ENCODE measurements at places on chromosomes 1 and 21.

GRCh38 chr1:26352338-26352679 is 1.6 kb downstream of the CRYBG2 start:
- DNase-seq, result no peak

GRCh38 chr1:85258536-85259117 is 835 bp downstream of the C1orf52 start:
- peak; percentile 24 for DNase-seq

GRCh38 chr21:33301632-33302002 is 23.2 kb upstream of the IFNAR1 start:
- no peak for DNase-seq

DNA sequence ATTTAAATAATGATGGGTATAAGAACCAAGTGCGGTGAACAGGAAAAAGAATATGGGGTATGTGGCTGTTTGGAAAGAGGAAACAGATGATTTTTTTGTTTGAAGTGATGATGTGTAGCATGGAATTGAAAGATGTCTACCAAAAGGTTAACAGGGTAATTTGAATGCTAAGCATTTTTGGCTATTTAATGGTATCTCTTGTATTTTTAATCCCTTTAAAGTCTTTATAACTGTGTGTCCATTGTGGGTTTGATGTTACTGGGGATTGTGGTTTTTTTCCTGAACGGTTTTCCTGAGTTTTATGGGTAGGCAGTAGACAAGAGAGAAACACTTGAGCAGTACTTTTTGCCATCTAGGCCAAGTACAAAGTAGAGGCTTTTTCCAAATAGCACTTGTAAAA is 63.2 kb downstream of the PRDM2 start:
- DNase-seq, result no peak

- peak; percentile 48 for DNase-seq
Observed at GRCh38 chr1:36160949-36161485, 5.1 kb downstream of the MAP7D1 start.

DNA sequence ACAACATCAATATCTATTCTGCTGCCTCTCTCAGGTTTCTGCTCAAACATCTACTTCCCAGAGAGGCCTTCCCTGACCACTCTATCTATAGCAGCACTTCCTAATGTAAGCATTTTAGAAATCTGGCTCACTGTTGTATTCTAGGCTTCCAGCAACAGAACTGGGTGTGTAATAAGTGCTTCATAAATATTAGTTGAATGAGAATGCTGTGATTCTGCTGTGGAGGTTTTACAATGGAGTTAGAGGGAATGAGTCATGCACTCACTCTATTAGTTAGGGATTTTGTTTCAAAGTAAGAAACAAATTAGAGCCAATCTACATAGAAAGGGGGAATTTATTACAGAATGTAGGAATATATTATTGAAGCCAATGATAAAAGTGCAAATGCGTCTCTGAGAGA is 38.6 kb upstream of the SLC35F3 start:
- DNase-seq, result no peak

- DNase-seq, result no peak
Observed at GRCh38 chr1:237205400-237206064, 163.5 kb downstream of the RYR2 start.

DNA sequence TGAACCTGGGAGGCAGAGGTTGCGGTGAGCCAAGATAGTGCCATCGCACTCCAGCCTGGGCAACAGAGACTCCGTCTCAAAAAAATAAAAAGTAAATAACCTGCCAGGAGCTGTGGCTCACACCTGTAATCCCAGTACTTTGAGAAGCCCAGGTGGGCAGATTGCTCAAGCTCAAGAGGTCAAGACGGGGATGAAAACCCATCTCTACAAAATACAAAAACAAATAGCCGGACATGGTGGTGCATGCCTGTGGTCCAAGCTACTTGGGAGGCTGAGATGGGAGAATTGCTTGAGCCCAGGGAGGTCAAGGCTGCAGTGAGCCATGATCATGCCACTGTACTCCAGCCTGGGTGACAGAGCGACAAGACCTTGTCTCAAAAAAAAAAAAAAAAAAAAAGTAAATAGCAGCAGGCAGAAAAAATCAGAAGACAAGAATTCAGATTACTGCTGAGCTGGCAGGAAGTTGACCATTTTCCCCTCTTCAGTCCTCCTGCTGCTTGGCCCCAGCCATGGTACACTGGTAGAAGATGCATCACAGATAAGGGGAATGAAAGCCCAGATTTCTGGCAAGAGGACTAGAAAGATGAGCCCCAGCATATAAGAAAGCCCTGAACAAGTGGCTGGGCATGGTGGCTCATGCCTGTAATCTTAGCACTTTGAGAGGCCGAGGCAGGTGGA is 97.6 kb downstream of the TOMM20 start:
- no peak for DNase-seq

DNA sequence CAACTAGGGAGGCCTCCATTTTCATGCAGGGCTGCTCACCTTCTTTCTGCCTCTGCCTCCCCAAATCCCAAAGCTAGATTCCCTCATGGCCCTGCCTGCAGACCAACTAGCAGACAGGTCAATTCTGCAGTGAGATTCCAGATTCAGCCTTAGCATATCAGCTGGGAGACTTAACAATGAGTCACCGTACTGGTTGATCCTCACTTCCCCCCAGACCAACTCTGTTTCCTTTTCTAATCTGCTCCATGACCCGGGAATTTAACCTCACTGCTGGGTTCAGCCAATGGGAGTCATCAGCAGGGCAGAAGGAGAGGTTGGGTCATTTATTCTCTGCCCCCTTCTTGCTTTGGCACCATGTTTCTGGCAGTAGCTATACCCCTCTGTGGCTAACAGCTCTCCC is 140.6 kb upstream of the GRIK3 start:
- no peak for DNase-seq

- DNase-seq, result peak; percentile 28
Observed at GRCh38 chr1:77687519-77687906, 5.1 kb upstream of the ZZZ3 start.

GRCh38 chr1:152932170-152932811 is 14.7 kb upstream of the SPRR5 start:
- no peak for DNase-seq

DNA sequence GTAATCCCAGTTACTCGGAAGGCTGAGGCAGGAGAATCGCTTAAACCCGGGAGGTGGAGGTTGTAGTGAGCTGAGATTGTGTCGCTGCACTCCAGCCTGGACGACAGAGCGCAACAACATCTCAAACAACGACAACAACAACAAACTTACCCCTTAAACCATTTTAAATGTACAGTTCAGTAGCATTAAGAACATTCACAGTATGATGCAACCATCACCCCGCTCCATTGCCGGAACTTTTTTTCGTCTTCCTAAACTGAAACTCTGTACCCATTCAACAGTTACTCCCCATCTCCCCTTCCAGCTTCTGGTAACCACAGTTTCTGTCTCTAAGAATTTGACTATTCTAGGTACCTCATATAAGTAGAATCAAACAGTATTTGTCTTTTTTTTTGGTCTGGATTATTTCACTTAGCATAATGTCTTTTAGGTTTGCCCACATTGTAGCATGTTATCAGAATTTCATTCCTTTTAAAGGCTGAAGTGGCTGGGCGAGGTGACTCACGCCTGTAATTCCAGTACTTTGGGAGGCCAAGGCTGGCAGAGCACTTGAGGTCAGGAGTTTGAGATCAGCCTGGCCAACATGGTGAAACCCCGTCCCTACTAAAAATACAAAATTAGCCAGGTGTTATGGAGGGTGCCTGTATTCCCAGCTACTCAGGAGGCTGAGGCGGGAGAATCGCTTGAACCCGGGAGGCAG is 19.6 kb downstream of the CA6 start:
- no peak for DNase-seq

DNA sequence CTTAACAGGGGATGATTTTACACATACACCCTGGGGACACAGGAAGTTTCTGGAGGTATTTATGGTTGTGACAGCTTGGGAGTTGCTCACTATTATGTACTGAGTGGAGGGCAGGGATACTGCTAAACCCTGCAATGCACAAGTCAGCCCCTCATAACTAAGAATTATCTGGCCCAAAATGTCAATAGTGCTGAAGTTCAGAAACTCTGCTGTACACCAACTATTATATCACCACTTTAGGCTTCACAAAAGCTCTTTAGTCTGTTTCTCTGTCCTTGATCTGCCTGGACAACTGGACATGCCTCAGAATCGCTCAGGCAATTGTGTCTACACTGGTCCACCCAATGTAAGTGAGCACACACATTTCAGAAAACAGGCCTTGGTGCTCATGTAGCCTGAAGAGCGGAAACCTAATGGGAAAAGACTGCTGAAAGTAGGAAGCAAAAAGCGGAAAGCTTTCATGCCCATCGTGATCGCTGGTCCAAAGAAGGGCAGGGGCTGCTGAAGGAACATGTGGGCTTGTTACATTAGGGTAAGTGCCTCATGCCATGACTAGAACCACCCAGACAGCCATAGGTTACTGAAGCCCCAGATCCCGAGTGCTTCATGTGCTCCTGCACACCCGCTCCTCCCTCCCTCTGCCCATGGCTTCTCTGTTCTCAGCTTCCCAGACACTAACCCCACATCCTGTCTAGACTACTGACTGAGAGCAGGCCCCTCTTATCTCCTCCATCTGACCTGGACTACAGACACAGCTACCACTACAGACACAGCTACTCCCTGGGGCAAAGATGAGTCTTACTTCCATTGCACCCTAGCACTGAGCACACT is 73.5 kb downstream of the LRIG2 start:
- peak; percentile 55 for DNase-seq

DNA sequence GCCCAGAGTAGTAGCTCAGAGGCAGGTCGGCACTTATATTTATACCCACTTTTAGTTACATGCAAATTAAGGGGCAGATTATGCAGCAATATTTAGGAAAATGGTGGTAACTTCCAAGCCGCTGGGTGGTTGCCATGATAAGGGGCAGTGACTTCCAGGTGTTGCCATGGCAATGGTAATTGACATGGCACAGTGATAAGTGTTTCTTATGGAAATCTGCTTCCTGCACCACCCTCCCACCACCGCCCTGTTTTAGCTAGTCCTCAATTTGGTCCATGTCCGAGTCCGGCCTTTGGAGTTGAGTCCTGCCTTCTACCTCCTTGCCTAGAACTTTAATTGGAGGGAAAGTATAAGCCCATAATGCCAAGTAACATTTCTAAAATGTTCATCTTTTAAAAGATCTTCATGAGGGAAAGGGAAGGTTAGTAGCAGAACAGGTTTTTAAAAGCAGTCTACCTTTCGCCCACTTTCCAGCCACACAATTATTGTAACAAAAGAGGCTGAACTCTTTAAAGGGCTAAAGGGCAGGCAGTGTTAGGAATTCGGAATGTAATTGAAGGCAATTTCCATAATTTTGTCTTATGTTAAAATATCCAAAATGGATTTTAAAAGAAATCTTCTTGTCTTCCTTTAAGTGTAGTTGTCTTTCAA is 21.7 kb downstream of the ZBTB8B start:
- no peak for DNase-seq

DNA sequence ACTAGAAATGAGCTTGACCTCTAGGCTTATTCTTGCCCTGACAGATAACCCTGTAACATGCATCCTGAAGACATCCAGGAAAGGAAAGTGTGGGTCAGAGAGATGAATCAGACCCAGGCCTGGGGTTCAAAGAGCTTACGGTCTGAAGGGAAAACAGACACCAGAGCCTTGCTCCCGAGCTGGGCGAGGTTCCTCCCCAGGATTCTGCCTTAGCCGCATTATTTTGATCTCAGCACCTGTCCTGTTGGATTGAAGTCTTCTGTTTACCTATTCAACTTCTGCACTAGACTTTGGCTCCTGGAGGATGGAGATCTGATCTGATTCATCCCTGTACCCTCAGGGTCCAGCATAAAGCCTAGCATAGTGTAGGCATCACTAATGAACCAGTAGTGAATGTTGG is 1.9 kb downstream of the CYP4B1 start:
- no peak for DNase-seq

GRCh38 chr1:46605232-46605631 is 1.2 kb upstream of the MKNK1 start:
- DNase-seq, result no peak

DNA sequence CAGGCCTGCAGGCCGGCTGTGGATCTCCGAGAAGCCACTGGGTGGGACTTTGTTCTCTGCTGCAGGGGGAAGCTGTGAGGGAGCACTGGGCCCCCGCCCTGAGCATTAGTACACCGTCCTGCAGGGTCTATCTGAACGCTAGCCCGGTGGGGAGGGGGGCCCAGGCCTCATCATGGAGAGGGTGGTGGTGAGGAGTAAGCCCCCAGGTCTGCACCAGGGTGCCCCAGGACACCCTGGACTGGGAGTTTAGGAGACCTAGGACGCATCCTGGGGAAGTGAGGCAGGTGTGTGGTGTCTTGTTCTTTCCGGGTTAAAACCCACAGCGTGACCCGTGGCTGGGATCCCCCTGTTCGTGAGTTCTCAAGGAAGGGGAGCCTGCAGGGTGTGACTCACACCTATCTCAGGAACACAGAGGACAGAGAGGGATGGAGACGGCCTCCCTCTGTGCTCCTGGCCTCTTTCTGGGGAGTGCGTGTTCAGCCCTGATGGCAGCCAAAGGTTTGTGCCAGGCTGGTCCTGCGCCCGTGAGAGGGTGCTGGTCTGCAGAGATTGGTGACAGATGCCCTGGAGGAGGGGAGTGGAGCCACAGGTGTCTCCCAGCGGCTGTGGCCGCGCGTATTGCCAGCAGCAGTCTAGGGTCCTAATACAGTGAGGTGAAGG is 44.8 kb downstream of the AGPAT3 start:
- DNase-seq, result no peak

GRCh38 chr1:225818229-225818628 is 8.3 kb downstream of the EPHX1 start:
- DNase-seq, result no peak

DNA sequence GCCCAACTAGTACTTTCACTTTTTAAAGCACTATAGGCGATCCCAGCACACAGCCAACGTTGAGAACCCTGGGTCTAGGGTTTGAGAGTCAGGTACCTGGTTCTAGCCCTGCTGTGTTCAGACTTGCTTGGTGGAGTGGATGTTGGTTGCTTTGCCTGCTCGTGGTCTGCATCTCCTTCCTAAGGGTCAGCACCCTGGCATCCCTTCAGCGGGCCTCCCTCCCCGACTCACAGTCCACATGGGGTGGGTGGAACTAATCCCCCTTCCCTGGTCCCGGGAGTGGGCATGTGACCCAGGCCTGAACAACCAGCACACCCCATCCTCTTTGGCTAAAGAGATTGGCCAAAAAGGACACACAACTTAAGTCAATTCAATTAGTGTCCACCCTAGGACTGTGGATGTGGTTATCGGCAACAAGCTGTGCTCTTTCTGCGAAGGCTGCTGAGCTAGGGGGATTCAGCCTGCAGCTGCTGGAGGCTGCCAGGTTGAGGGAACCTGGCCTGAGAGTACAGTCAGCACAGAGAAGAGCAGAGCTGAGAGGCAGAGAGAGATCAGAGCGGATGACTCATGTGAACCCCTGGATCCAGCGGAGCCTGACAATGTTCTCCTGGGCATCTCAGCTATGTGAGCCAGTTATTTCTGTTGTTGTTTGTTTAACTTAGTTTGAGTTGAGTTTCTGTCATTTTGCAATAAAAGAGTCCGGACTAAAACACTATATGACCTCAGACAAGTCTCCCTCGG is 138.9 kb downstream of the ACTL8 start:
- DNase-seq, result no peak

Measured in erythroblast (primary cell).